Urothelium cell line (cell line): ENCODE measurements at places on chromosomes 6 and 20.

GRCh38 chr20:15222502-15223330, 885.3 kb upstream of the FLRT3 start:
- DNase-seq: no peak

- DNase-seq: no peak
Measured at GRCh38 chr6:149164199-149164750, 153.2 kb upstream of the TAB2 start.

DNA sequence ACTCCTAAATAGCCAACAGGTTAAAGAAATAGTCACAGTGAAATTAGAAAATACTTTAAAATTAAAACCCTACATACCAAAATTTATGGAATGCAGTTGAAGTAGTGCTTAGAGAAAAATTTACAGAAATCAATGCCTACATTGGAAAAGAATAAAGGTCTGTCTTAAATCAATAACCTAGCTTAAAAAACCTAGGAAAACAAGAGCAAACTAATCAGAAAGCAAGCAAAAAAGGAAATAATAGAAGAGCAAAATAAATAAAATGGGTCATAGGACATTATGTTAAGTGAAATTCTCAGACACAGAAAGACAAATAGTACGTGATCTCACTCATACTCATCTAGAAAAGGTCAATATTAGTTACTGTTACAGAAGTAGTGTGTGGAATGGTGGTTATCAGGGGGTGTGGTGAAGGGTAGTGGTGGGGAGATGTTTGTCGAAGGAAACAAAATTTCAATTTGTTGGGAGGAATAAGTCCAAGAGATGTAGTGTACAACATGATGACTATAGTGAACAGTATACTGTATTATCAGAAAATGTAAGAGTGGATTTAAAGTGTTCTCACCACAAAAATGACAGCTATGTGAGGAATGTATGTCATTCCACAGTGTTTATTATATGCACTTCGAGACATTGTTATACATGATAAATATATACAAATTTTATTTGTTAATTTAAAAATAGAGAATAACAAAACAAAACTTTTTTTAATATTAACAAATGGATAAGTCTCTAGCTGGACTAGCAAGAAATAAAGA, 423.6 kb downstream of the CDH26 start:
- no peak for DNase-seq

DNA sequence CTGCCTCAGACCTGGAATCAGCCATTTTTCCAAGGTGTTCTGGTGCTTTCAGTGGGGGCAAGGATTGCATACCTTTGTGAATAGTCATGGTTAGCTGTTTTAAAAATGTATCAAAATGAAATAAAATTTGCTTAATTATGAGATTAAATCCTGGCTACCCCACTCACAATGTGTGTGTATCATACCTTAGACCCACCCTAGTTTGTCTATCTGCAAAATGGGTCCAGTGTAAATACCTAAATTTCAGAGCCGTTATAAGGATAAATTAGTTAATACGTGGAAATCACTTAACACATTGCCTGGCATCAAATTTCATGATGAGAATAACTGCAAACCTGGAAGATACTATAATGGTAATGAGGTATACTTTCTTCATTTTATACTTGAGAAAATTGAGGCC, 3.0 kb upstream of the ZNF311 start:
- DNase-seq: no peak

DNA sequence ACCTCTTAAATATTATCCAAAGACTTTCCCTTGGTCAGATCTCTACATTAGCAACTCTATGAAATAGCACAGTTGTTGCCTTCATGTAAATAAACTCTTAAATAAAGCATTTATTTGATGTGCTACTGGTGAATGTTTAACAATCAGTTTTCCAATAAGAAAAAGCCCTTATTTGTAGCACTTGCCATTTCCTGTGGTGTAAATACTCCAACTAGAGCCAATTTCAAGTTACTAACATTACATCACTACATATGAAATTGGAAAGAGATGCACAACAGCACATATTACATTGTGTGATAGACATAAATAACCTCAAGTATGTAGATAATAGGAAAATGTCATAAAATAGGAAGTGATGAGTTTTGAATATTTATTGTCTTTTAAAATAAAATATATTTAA, 5.0 kb upstream of the MYB start:
- DNase-seq: no peak

- no peak for DNase-seq
Measured at GRCh38 chr6:66858196-66858595, 1151.2 kb upstream of the EYS start.

DNA sequence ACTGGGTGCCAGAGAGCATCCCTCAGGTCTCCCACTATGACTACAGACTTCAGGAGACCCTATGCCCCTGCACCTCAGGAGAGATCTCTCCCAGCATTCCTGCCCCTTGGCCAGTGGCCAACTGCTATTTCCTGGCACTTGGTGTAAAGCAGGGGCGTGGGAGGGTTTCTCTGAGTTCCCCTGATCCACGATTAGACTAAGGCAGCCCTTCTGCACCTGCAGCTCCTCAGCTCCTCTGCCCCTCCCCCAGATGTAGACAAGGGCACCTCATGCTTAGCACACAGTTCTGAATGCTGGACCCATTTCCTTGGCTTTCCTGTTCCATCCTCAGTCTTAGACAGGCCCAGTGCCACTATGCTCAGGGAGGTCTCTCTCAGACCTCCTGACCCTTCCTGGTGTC, 28.6 kb downstream of the EDN1 start:
- no peak for DNase-seq

GRCh38 chr6:148103436-148103835, 239.2 kb upstream of the SASH1 start:
- no peak for DNase-seq

DNA sequence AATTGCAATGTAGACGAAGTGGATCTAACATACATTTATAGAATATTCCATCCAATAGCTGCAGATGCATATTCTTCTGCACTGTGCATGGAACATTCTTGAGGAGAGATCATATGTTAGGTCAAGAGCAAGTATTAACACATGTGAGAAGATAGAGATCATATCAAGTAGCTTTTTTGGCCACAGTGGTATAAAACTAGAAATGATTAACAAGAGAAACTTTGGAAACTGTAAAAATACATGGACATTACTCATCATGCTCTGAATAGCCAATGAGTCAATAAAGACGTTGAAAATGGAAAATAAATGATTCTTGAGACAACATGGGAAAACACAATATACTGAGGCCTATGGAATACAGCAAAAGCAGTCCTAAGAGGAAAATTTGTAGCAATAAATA, 94.2 kb downstream of the STXBP5 start:
- DNase-seq: no peak

GRCh38 chr6:45502456-45502855, 124.7 kb upstream of the SUPT3H start:
- DNase-seq: no peak

GRCh38 chr6:136024711-136025110, 173.2 kb downstream of the PDE7B start:
- DNase-seq: no peak

- DNase-seq: no peak
Measured at GRCh38 chr6:41371992-41372831, 36.8 kb downstream of the NCR2 start.

GRCh38 chr6:6085928-6086668, 79.4 kb upstream of the NRN1 start:
- no peak for DNase-seq

- DNase-seq: no peak
Measured at GRCh38 chr20:51219544-51219943, 196.6 kb upstream of the KCNG1 start.

DNA sequence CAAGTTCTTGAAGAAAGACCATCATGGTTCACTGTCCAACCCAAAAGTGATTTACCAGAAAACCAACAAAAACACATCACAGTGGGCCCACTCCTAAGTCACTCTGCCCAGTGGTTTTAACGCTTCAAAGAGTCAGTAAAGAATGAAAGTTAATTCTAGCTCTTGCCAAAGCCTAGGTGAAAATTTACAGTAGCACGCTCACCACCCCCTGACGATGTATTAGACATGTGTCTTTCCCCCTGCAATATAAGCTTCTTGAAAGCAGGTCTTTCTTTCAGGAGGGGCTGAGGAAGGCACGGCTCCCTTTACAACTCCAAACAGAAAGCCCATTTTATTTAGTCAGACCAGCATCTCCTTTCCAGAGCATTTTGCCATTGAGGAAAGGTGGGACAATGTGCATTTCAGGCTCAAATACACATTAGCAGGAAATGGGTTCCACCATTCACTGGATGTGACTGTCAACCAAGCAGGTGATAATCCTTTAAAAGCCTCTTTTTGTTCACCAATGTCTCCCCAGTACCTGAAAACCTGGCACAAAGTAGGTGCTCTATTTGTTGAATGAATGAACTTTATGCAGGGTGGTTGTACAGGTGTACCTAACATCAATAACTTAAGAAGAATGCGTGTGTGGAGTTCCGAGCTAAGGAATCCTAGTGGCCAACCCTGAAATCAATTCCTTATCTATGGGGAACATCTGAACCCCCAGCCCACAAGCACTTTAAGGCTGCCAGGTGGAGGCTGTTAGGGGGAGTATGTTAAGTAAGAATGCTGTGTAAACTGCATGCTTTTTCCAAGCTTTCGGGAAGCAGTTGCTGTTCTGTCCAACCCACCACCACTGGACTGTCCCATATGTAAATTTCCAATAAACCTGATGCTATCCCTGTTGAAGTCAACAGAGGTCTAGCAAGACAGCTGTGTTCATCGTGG, 11.4 kb downstream of the EZR start:
- DNase-seq: no peak

- DNase-seq: no peak
Measured at GRCh38 chr20:37777988-37778659, 84.3 kb downstream of the CTNNBL1 start.

GRCh38 chr6:41675176-41675775, 37.0 kb downstream of the MDFI start:
- no peak for DNase-seq

GRCh38 chr20:38617830-38618196, 16.2 kb downstream of the ARHGAP40 start:
- no peak for DNase-seq

GRCh38 chr20:11979306-11979990, 61.8 kb downstream of the BTBD3 start:
- DNase-seq: no peak

DNA sequence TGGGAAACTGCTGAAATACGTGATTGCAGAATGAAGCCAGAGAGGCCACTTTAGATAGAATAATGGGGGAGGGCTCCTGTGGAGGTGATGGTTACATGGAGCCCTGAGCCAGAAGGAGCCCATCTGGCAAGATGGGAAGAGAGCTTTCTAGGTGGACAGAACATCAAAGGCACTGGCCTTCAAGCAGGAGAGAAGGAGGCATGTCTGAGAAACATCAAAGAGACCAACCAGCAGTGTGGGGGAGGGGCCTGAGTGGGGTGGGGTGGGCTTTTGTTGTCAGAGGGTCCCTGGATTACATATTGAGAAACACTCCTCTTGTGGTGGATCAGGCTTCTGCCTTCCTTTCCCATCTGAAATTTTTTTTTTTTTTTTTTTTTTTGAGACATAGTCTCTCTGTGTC, 1.9 kb upstream of the KCNG1 start:
- no peak for DNase-seq

DNA sequence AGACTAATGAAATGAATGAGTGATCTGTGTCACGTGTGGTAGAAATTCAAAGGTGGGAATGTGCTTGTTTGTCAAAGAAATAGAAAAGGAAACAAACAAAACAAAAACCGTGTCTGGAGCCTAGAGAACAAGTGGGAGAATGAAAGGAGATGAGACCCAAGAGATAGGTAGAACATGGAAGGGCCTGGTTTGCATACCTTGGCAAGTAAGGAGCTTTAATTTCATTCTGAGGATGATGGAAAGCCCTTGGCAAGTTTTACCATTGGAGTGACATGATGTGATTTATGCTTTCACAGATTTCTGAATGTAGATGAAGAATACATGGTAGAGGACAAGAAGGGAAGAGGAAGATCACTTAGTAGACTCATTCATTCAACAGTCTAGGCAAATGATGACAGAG, 26.8 kb upstream of the PRDM1 start:
- DNase-seq: no peak

DNA sequence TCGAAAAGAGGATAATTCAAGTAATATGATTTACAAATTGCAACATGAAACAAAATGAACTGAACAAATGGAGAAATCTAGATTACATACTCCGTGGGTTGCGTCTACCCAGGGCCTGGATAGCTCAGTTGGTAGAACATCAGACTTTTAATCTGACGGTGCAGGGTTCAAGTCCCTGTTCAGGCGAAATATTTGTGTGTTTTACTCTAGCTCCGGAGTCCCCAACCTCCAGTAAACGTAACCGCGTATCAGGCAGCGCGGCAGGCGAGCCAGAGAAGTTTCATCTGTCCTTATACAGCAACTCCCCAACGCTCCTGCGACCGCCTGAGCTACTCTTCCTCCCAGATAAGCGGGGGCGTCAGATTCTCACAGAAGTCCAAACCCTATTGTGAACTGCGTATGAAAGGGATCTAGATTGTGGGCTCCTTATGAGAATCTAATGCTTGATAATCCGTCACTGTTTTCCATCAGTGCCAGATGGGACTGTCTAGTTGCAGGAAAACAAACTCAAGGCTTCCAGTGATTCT, 176.1 kb downstream of the TRIM27 start:
- peak; percentile 76 for DNase-seq

GRCh38 chr6:2542101-2542857, 208.4 kb downstream of the MYLK4 start:
- no peak for DNase-seq

DNA sequence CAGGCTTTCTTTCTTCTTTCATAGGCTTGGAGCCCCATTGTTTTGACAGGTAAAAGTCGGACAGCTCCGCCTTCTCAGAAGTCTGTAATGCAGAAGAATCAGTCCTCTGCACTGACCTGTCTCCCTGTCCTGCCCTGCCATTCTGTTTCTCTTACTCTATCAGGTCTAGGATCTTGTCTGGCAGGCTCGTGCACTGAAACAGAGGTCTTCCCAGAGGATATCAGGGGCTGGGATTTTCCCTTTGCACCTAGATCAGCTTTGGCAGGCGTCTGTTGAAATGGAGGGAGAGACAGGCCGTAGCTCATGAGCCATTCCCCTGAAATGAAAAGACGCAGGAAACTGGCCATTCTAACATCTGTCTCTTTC, 25.0 kb downstream of the KIF3B start:
- DNase-seq: no peak

DNA sequence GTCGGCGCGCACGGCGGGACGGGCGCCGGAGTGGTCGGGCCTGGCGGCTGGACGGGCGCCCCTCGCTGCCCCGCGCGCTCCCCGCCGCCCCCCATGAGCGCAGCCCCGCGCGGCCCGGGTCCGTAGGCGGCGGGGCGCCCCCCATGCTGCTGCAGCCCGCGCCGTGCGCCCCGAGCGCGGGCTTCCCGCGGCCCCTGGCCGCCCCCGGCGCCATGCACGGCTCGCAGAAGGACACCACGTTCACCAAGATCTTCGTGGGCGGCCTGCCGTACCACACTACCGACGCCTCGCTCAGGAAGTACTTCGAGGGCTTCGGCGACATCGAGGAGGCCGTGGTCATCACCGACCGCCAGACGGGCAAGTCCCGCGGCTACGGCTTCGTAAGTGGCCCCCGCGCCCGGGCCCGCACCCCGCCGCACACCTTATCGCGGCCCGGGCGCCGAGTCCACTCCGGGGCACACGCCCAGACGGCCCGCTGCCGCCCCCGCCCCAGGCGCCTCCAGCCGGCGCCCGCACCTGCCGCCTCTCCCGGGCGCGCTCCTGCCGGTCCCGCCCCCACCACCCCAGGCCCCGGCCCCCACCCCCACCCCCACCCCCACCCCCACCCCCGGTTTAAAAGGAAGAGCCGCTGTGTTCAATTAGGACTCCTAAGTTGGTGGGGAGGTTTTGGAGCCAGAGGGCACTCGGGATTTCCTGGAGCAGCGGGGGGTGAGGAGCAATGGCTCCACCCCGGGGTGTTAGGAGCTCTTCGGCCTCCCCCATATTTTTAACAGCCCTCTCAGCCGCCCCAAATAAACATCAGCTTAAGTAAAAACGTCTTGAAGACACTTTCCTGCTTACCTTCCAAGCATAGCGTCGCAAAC, 474 bp downstream of the RBM38 start:
- DNase-seq: peak; percentile 64
